ENCODE measurements at places on chromosomes 1 and 21.

GRCh38 chr1:96478228-96478627, 243.4 kb upstream of the PTBP2 start:
- no peak for DNase-seq

DNA sequence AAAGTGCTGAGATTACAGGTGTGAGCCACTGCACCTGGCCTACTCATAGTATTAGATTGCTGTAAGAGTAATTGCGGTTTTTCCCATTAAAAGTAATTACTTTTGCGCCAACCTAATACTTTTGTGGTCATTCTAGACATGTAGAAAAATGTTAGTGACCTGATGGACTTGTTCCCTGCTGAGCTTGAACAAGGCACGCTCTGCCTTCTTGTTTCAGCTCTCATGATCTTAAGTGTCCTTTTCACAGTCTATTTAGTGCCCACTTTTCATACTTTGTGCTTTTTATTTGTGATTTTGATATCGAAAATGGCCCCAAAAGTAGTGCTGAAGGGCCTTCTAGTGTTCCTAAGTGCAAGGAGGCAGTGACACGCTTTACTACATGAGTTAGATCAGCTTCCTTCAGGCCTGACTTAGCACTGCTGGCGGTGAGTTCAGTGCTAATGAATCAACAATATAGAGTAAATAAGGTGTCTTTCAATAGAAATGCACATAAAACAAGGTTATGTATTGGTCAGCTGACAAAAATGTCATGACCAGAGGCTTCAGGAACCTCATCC, 5.6 kb upstream of the RD3 start:
- DNase-seq = no peak

GRCh38 chr1:178451529-178451928, 45.2 kb downstream of the CLEC20A start:
- peak; percentile 4 for DNase-seq

GRCh38 chr1:105210747-105211146, 1461.0 kb downstream of the AMY1C start:
- DNase-seq = no peak
